Astrocyte (in vitro differentiated cells and primary cell): ENCODE measurements at places on chromosomes 7 and 10. TPM values are rescaled to one million over a fixed set of nuclear protein-coding genes. Genes with fewer than 3 reads are reported as not detected.

DNA sequence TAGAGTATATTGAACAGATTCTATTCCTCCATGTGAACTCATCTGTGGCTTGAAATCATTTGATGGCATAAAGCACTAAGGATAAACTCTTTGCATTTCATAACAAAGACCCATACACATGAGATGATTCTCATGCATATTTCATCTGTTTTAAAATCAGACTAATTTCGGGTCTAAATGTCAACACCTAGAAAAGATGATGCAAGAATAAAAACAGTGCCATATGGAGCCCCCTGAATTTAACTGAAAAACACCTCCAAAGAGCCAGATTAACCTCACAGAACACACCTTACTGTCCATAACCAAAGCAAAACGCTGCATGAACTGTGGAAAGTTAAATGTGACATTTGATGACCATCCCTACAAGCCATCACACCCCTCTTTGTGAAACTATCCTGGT, 59.7 kb downstream of the ELAPOR2 start:
- no peaks in the 10 kb centered on the region for H3K36me3 ChIP-seq
- H3K27me3 ChIP-seq: no peaks in the 10 kb centered on the region
- DNase-seq: no peak

Gene OR2A42
- total RNA-seq: not detected in 2 replicates

DNA sequence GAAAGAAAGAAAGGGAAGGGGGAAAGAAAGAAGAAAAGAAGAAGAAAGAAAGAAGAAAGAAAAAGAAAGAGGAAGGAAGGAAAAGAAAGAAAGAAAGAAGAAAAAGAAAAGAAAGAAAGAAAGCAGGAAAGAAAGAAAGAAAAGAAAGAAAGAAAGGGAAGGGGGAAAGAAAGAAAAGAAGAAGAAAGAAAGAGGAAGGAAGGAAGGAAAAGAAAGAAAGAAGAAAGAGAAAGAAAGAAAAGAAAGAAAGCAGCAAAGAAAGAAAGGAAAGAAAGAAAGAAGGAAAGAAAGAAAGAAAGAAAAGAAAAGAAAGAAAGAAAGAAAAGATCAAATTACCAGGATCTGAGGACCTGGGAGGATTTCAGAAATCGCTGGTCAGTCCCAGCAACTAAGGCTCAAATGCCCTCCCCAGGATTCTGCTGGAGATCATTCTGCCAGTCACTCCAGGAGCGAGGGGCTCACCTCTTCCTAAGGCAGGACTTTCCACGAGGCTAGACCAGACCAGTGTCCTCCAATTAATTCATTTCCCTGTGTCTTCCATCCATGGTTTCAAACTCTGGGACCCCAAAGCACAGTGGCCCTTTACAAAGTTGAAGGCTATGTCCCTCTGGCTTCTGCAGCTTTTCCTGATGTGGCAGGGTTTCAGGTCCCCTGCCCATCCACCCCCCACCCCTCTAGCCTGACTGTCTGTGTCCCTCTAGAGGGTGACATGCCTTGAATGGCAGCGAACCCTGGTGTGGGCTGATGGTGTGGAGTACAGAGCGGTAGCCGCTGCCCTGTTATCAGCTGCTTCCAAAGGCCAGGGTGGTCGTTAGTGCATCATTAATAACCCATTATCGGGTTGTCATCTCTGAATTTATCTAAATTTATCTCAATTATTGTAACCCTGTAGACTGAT, 77.9 kb downstream of the PARP12 start:
- H3K4me1 ChIP-seq: no peaks in the 10 kb centered on the region
- H3K36me3 ChIP-seq: no peaks in the 10 kb centered on the region
- H3K27me3 ChIP-seq: peaks cover 11% of the 10 kb centered on the region
- H3K4me3 ChIP-seq: no peak overlapping the region
- H3K27ac ChIP-seq: no peak overlapping the region

GRCh38 chr10:33703501-33704213, 369.2 kb upstream of the NRP1 start:
- no peaks in the 10 kb centered on the region for H3K36me3 ChIP-seq
- no peak overlapping the region for H3K4me3 ChIP-seq
- H3K27ac ChIP-seq: no peak overlapping the region
- peaks cover 16% of the 10 kb centered on the region for H3K4me1 ChIP-seq

DNA sequence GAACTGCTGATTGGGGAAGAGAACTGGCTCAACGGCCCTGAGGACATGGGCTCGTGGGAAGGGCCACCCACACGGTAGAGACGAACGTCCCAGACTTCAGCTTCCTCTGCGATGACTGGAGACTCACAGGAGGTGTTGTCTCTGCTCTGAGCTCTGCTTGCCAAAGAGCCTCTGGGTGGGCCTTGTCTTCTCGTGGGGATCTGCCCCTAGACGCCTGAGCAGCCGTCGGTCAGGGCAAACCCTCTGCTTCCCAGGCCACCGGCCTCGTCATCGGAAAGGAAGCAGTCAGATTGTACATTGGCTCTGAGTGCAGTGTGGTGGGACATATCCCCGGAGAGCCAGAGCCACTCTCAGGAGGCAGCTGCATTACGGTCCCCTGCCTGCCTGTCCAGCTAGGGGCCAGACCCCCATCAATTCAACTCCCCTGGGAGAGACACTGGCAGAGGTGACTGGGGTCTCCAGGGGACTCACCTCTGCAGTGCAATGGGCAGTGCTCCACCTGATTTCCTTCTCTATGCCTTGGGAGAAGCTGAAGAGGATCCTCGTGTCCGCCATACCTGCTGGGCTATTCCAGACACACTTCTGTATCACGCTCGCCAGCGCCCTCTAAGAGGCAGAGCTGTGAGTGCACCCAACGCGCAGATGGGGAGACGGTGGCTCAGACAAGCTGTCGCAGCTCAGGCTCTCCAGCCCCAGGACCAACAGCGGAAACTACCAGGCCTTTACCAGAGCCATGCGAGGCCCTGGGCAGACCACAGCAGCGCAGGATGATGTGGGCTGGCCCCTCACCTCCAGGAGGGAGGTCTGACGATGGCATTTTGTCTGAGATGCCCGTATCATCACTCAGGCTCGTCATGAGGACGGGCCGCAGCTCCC, 227.4 kb downstream of the TCERG1L start:
- no peak for DNase-seq
- H3K27me3 ChIP-seq: no peaks in the 10 kb centered on the region
- H3K27ac ChIP-seq: no peak overlapping the region
- no peaks in the 10 kb centered on the region for H3K4me1 ChIP-seq

Gene NKX2-3
- total RNA-seq: not detected in 2 replicates

Gene HYAL4
- total RNA-seq: not detected in 2 replicates

- no peak overlapping the region for H3K4me3 ChIP-seq
- H3K36me3 ChIP-seq: no peaks in the 10 kb centered on the region
- no peak for DNase-seq
- H3K27me3 ChIP-seq: no peaks in the 10 kb centered on the region
- no peaks in the 10 kb centered on the region for H3K4me1 ChIP-seq
- H3K27ac ChIP-seq: no peak overlapping the region
Observed at GRCh38 chr7:122791959-122792545, 89.3 kb upstream of the RNF148 start.
